ENCODE measurements at places on chromosomes 1 and 21.
A peak's percentile ranks its signal among the peaks of the same experiment; 100 is the strongest.

- no peak for DNase-seq
Measured at GRCh38 chr1:11831945-11832725, 15.4 kb downstream of the NPPA start.

DNA sequence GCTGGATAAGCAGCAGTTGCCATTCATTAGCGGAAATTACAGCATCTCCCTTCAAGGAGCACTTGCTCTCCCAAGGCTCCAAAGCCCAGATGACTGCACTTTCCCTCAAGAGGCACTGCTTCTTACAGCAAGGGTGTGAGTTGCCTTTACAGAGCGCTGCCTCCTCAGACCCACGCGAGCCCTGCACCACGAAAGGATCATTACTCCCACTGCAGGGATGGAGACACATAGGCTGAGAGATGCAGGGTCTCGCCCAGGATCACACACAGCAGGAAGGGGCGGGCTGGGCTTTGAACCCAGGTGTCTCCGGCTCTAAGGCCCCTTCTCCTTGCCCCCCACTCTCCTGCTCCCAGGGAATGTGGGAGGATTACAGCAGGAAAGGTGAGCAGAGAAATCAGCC, 405.5 kb downstream of the MATN1 start:
- no peak for DNase-seq

DNA sequence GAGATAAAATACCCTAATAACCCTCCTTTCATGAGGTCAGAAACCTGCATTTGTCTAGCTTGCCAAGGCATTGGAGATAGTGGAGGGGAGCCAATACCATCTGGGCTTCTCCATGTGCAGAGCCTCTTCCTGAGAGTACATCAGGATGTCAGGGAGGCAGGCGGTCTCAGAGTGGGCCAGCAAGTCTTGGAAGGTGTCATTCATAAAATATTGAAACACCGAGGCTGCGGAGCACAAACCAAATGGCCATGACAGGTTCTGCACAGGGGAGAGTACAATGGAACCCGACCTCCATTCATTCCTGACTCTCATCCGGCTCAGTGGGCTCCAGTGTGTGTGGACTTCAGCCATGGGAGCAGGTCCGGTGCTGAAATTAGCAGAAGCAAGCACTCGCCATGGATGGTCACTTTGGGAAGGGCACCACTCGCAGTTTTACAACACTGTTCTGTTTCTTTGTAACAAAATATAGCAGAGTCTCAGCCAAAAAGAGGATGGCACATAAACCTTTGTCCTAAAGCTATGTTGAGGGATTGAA, 446.6 kb downstream of the SIPA1L2 start:
- DNase-seq: no peak

DNA sequence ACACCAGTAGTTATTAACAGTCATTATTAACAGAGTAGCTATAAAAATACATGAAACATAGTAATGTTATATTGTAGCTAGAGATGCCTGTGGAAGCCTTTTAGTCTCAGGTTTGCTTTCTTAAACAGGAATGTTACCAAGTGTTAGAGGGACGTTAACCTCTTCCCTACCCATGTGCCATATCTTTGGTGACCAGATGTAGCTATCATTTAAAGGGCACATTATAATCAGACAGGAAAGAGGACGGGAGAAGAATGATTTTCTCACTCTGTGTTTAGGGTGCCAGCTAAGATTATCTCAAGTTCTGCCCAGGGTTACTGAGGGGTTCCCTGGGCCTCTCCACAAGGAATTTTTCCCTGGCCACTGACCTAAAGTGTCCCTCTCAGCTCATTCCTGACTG, 20.9 kb upstream of the UBL4B start:
- DNase-seq: no peak

DNA sequence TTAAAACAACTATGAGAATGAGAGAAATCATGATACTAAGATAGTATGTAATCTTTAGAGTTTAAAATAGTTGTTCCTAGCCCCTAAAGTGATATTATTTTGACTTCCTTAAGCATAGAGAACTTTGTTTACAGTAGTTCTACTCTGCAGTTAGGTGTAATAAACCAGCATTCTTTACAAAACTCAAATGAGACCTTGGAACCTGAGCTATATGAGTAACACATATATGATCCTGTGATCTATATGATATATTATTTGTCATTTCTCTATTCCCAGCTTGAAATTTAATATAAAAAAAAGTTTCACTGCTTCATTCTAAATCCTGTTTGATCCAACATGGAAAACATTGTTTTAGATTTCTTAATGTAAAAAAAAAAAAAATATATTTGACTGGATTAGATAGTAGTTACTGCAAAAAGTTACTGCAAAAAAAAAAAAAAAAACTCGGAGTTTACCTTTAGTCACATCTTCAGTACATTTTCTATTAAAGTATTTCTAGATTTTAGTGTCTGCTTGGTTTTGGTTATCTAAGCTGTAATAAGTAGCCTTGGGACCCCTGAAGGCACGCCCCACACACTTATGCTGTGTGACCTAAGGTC, 463.8 kb downstream of the USP25 start:
- DNase-seq: no peak

- no peak for DNase-seq
Measured at GRCh38 chr21:14120091-14120734, 90.5 kb downstream of the LIPI start.

- DNase-seq: no peak
Measured at GRCh38 chr1:40844887-40845878, 17.0 kb downstream of the CITED4 start.

DNA sequence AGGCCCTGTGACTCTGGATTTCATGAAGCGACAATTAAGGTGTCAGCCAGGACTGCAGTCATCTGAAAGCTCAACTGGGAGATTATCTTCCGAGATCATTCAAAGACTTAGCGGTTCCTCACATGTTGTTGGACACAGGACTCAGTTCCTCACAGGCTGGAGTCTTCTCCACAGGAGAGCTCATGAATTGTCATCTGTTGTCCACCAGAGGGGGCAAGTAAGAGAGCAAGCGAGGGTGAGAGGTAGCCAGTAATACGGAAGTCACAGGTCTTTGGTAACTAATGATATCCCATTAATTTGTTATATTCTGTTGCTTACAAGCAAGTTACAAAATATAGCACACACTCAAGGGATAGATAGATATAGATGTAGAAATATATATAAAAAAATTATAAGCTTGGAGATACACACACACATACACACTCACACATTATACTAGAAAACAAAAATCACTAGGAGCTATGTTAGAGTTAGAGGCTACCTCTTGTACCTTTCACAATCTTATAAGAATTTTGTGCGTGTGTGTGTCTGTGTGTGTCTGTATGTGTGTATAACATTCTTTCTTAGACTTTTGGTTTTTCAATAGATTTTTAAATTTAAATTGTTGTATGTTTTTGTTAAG, 1695.3 kb downstream of the BRINP3 start:
- peak; percentile 5 for DNase-seq

DNA sequence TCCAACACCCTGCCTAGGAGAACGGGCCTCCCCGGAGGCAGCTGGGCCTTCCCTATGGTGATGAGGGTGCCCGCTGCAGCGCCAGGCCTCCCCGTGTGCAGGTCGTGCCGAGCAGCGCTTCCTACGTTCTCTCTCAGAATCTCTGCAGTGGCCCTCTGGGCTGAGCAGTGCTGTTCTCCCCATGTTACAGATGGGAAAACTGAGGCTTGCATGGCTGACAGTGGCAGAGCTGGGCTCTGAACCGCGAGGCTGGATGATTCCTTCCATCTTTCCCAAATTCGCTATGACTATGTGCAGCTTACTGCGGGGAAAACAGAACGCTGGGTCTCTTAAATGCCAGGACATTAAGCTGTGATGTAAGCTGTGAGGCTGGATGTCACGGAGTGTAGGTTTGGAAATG, 8.9 kb downstream of the KLHL21 start:
- no peak for DNase-seq

DNA sequence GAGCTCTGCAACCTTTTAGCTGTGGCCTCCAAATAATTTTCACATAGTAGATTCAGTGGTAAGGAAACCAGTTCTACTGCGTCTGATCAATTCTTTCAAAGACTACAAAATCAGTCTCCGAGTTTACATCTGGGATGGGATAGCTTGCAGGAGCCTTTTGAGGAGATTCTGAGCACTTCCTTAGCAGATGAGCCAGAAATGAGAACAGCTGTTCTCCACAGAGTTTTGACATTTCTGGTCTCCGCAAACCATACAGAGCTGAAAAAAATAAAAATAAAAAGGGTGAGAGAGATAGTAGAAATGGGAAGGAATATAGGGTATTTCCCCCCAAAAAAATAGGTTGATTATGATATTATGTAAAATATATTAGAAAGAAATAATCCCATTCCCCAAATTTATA, 119.3 kb downstream of the LYPLAL1 start:
- DNase-seq: no peak

GRCh38 chr1:88791192-88791591, 100.2 kb downstream of the GTF2B start:
- no peak for DNase-seq

- no peak for DNase-seq
Measured at GRCh38 chr1:222950892-222951291, 136.1 kb downstream of the DISP1 start.

DNA sequence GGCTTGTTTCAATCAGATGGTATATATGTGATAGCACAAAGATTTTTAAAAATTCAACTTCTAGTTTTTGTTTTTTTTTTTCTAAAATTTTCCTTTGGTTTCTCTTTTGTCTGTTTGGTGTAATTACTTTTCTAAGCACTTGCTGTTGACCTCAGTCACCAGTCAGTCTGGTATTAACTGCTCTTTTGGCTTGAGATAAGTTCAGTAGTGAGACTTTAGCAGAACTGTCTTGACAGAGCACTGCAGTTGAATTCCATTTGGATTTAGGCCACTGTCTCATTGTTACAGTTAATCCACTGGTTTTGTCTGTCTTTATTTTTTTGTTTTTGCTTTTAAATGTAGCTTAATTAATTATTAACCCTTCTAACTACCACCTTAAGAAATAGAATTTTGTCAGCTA, 36.2 kb downstream of the OSBPL9 start:
- DNase-seq: no peak

DNA sequence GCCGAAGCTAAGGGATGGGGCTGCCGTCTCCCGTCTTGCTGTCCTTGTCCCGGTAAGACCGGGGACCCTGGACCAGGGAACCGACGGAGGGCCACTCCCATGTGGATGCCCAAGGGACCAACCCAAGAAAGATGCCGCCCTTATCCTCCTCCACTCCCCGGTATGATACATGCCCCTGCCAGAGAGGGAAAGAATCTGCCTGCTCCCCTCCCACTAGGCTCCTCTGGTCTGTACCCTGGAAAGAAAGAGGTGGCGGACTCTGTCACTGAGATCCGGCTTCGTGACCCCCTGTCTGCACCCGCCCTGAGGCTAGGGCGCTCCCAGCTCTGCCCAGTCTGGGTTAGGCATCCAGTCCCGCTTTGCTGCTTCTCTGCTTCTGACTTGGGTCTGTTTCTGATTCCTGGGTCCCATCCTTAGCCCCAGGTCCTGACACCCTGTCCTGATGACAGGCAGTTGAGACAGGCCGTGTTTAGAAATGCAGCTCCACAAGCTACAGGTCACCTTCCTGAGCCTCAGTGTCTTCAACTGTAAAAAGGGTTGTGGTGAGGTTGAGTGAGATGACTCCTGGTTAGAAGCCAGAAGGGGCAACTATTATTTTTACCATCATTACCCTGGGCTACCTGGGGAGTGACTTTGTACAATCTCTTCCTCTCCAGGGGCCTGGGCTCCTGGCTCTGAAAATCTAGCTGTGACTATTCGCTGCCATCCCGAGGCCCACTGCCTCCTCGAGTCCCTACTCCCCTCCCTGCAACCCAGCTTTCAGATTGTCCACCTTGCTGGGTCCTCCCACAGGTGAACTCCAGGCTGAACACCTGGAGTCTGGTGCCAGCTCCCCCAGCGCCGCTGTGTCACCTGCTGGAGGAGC, 3.7 kb downstream of the MATN1 start:
- no peak for DNase-seq

- no peak for DNase-seq
Measured at GRCh38 chr1:8966606-8967005, 20.9 kb downstream of the CA6 start.

DNA sequence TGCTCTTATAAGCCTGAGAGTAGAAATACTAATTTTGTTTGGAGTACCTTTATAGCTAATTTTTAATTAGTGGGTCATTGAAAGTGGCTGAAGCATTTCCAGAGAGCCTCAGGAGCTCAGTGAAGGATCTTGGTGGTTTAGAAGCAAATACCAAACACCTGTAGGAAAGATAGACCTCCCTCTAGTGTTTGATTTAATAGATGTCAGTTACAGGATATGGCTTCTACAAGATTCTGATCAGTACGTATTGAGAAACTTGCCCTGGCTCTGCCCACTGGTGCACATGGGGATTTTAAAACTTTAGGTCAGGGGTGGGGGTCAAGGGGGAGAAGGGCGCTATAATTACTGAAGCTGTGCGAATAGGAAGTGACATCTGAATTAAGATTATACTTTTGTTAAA, 122.2 kb downstream of the POU2F1 start:
- no peak for DNase-seq

- no peak for DNase-seq
Measured at GRCh38 chr1:184843732-184844495, 89.3 kb upstream of the EDEM3 start.

All from KG1 (cell line).